Posterior vena cava (tissue), 2 donors: ENCODE measurements at places on chromosomes 13 and 19. TPM values are rescaled to one million over a fixed set of nuclear protein-coding genes. Genes with fewer than 3 reads are reported as not detected.

ZNF681 gene
- 1.5 TPM for total RNA-seq

DNA sequence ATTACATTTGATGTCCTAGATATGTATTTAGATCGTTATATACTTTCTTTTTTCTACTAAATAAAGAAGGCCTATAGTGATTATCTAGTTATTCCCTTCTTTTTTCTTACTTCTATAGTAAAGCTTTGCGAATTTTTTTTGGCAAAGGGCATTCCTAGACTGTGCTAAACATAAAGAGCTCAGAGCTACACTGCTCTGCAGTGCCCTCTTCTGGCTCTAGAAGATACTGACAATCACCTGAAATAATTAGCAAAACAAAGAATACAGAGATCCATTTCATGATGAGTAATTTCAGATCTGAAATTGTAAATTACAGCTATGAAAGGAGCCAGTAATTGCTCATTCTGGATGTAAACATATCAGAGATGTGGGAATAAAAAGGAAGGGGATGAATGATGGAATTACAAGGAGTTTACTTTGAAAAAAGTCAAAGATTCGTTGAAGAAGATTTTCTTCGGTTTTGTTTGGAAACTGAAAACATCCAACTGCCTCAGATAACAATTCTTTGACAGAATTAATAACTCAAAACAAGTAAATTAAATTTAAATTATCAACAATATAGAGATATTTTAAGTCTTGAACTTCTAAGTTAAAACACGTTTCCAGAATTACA is 288.5 kb downstream of the NALCN start:
- no peak for DNase-seq

DNA sequence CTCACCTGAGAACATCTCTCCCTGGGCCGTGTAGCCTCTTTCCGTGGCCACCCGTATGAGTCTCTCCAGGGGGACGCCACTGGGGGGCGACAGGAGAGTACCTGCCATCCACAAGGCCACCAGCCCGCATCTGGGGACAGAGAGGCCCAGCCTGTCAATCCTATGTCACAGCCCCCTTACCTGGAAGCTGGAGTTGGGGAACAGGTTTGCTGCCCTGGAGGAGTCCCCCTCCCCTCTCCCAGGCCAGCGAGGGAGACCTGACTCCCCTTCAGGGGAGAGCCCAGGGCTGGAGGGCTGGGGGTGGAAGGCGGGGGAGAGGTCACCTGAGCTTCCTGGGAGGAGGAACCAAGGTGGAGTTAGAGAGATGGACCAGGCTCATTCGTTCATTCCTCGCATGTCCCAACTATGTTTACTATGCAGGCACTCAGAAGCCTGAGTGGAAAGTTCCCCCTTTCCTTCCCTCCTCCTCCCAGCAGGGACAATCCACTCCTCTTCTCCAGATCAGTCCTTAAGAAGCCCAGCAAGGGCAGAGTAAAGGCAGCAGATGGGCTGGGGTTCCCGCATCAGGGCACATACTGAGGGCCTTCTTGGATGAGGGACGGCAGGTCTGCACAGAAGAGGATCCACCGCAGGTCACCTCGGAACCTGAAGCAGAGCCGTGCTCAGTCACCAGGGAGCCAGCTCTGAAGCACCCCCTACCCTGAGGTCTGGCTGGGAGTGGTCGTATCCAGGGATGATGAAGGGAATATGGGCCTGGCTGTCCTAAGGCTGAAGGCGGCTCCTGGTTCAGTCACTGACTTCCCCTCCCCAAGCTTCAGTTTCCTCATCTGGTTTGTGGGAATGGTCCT is 5.5 kb downstream of the ACTMAP start:
- no peak for DNase-seq

FGF22 gene
- 0.37 TPM for total RNA-seq

AMH gene
- 1.1 TPM for total RNA-seq

C19orf85 gene
- not detected for total RNA-seq

- no peak for DNase-seq
Observed at GRCh38 chr13:111637365-111637764, 316.9 kb downstream of the TEX29 start.

- DNase-seq, result no peak
Observed at GRCh38 chr13:75812751-75813181, 176.6 kb downstream of the LMO7 start.

DNA sequence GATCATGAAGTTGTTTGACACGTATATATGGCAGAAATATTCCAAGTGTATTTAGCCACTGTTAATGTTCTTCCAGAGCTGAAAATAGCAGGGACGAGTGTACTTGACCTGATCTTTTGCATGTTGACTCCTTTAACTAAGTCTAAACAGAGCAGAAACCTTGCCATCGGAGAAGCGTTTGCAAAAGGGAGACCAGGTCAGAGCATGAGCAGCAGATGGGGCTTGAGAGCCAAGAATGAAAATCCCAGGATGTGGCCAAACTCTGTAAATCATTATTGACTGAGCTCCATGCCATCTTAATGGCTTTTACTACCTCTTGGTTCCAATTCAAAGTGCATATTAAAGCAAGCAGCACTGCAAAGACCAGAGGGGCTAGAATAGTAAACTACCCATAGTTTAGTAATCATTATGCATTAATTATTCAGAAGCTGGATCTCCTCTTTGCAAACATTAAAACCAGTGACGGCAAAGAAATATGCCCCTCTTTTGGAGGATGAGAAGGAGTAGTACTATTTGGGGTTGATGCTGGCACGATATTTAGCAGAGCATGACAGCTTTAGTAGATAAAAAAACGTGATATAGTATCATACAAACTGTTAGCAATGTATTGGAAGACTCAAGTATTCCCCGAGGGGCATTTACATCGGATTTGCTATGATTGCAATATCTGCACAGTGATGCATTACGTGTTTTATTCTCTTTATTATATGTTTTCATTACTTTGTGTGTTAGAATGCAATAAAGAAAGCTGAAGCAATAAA is 55.7 kb downstream of the FAM216B start:
- no peak for DNase-seq

DNA sequence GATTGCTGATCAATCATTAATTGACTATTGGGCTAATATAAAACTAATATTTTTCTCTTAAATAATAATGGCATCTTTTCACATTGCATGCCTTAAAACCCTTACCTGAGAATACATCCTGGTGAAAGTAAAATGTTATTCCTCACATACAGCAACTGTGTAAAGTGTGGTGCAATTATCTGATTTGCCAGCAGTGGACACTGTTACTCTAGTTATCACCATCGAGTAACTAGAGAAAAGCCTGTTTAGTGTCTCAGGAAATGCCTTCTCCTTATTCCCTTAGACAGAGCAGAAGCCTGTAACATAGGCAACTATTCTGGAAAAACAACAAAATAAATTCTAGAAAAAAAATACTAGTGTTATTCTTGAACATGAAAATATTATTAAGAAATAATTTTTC is 459.8 kb downstream of the FGF14 start:
- DNase-seq, result no peak

GRCh38 chr13:52849291-52850071 is 1.0 kb upstream of the PCDH8 start:
- no peak for DNase-seq

MAMSTR gene
- 1.1 TPM for total RNA-seq

GRCh38 chr13:53694814-53695532 is 666.4 kb downstream of the OLFM4 start:
- DNase-seq, result no peak

DNA sequence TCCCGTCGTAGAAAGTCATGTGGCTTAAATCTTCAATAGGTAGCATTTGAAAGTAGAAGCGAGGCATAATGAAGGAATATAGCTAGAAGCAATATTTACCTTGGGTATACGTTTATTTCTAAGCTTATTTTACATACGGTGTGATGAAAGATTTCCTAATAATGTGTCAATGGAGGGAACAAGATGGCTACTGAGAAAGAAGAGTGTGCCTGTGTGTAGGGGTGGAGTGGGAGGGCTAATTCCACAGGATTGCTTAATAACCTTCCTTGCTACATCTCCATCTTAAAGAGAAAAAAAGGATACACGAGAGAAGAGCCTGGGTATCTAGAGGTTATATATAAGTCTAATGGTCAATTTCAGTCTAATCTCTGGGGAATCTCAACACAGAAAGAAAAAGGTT is 2.0 kb downstream of the SPART start:
- no peak for DNase-seq

DNA sequence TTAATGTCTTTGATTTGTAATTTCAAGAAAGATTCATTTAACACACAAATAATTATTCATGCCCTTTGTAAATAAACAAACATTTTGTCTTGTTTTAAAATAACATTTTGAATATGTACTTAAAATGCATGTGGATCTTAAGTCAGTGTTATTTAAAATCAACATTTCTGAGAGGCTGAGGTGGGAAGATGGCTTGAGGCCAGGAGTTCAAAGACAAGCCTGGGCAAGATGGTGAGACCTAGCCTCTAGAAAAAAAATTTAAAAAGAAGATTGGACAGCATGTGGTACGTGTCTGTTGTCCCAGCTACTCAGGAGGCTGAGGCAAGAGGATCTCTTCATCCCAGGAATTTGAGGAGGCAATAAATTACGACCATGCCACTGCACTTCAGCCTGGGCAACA is 1268.2 kb downstream of the SLITRK1 start:
- no peak for DNase-seq

PLK5 gene
- not detected for total RNA-seq

CGB1 gene
- not detected for total RNA-seq

GRCh38 chr19:54209811-54210494 is 9.3 kb downstream of the RPS9 start:
- DNase-seq, result peak; percentile 95

NCAN gene
- total RNA-seq, result not detected

DNA sequence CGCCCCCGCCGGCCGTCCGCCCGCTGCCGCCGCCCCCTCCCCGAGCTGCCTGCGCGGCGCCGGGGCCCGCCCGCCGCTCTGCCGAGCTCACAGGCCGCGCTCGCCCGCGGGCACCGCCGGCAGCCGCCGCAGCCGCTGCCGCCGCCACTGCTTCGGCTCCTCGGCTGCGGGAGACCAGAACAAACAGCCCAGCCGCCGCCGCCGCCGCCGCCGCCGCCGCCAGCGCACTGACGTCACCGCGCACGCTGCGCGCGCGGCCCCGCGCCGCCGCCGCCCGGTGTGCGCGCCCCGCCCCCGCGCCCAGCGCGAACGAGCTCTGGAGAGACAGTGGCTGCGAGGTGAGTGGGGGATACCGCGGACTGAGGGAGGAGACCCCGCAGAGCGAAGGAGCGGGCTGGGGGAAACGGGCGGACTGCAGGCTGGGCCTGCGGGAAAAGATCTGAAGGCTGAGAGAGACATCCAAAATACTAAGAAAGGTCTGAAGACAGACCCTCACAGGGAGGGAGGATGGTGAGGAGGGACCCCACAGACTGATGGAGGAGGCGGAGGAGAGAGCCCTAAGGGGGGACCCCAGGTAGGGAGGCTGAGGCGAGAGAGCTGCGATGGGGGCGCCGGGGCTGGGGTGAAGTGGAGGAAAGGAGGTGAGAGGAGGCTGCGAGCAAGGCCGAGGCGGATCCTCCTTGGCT is at the start of gene BRD4:
TSS of gene BRD4 (minus strand) at position 229 of the 686 bp plus-strand sequence. CDS start 59,440 bp downstream, outside the sequence.
- peak; percentile 91 for DNase-seq

GRCh38 chr13:108929532-108930206 is 300.3 kb downstream of the MYO16 start:
- no peak for DNase-seq

GRCh38 chr13:63843766-63844699 is 2428.4 kb upstream of the PCDH20 start:
- DNase-seq, result no peak

DNA sequence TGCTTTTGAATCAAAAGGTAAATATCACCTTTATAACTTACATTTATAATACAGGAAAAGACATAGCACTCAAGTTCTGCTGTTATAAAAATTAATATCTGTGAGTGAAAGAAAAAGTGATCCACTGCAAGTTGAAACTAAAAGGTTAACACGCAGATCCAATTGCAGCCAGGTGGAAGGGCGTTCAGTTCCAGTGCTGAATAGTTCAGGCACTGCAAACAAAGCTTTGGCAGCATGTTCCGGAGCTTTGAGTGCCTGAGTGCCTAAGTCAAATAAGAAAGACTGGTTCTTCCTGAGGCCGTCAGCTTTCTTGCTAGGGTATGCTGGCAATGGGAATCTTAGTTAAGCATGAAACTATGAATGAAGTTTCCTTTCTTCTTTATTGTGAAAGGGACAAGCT is 200.3 kb downstream of the LMO7 start:
- no peak for DNase-seq

DNA sequence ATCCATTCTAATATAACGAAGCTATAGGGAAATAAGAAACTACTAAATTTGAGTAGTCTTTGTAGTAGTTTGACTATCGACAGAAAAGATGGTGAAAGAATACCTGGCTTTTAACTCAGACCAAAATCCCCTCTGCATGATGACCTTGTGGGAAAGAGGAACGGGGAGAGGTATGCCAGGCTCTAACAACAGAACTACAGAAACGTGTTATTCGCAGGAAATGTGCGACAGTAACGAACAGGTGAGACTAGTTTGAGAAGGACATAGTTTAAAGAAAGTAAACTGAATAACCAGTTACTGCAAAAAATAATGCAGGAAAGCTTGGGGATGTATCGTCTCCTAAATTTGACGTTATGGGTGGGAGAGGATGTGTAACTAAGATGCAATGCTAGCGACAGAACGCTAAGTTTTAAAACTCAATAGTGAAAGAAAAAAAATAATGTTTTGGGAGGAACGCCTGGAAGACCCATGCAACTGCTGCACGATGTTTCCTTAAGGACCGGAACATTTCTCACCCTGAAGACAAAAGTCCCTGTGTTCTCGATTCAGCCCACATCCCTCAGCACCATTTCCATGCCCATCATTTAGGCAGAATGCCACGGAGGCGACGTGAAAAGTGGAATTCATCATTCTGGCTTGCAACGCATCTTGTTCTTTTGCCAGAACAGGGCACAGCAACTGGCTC is 1.6 kb upstream of the RAP2A start:
- DNase-seq, result no peak

GRCh38 chr19:51331193-51331592 is 10.7 kb downstream of the VSIG10L start:
- DNase-seq, result no peak

DNA sequence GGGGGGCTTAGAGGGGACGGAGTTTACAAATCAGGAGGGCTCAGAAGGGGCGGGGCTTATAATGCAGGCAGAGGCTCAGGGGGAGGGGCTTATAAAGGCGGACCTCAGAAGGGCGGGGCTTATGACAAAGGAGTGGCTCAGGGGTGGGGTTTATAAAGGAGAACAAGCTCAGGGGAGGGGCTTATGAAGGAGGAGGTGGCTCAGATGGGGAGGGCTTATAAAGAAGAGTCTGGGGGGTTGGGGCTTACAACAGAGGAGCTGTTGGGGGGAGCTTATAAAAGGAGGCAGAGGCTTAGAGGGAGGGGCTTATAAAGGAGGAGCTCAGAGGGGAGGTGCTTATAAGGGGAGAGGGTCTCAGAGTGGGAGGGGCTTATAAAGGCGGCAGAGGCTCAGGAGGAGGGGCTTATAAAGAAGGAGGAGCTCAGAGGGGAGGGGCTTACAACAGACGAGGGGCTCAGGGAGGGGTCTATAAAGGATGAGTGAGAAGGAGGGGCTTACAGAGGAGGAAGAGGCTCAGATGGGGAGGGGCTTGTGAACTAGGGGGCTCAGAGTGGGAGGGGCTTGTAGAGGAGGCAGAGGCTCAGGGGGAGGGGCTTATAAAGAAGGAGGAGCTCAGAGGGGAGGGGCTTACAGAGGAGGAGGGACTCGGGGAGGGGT is 1.0 kb downstream of the SMIM24 start:
- no peak for DNase-seq
